ENCODE measurements at places on chromosomes 2 and 18. TPM values are rescaled to one million over a fixed set of nuclear protein-coding genes. Genes with fewer than 3 reads are reported as not detected.

The TWIST2 gene
- total RNA-seq: 15.9 TPM

The MARCHF4 gene
- 1.4 TPM for total RNA-seq

The SLC39A6 gene
- 48.2 TPM for total RNA-seq

The GNLY gene
- not detected for total RNA-seq

The TUBA3E gene
- total RNA-seq: not detected

The MDH1B gene
- total RNA-seq: 0.93 TPM

The BMP10 gene
- total RNA-seq: not detected

The ABCG5 gene
- total RNA-seq: not detected

The MYCN gene
- total RNA-seq: 0.08 TPM

The MTHFD2 gene
- 475 TPM for total RNA-seq

The KCNJ3 gene
- 0.04 TPM for total RNA-seq

The ACTR2 gene
- 46.2 TPM for total RNA-seq

The SKA1 gene
- total RNA-seq: 21.3 TPM

The LYPD6B gene
- total RNA-seq: not detected

The CENPA gene
- total RNA-seq: 27.1 TPM

The CRYGC gene
- total RNA-seq: not detected

The TLX2 gene
- total RNA-seq: 2.8 TPM

The UGT1A10 gene
- not detected for total RNA-seq

The LOXHD1 gene
- not detected for total RNA-seq

The PLCD4 gene
- 3.0 TPM for total RNA-seq

The ALK gene
- 0.34 TPM for total RNA-seq

The TMEM163 gene
- total RNA-seq: 0.42 TPM

The NLRC4 gene
- not detected for total RNA-seq

The CFC1 gene
- not detected for total RNA-seq

The TXNDC2 gene
- 0.08 TPM for total RNA-seq

The LGALSL gene
- total RNA-seq: 1.8 TPM

The ST6GAL2 gene
- total RNA-seq: not detected

The FAP gene
- not detected for total RNA-seq

The IL36G gene
- total RNA-seq: not detected

The ANKRD36C gene
- total RNA-seq: 22.7 TPM

The SULT1C4 gene
- total RNA-seq: not detected

The SP9 gene
- not detected for total RNA-seq

The C2orf80 gene
- not detected for total RNA-seq

The CCDC68 gene
- not detected for total RNA-seq

The AKAIN1 gene
- total RNA-seq: not detected

The BMPR2 gene
- 3.7 TPM for total RNA-seq

The SLC16A14 gene
- total RNA-seq: not detected

The CCDC121 gene
- total RNA-seq: 1.8 TPM

The TMEM17 gene
- 4.3 TPM for total RNA-seq

The KIAA2012 gene
- 0.08 TPM for total RNA-seq

The SERPINB5 gene
- total RNA-seq: 0.45 TPM

The IMP4 gene
- 173 TPM for total RNA-seq

The SERPINB13 gene
- total RNA-seq: not detected

The CDCA7 gene
- total RNA-seq: 33.2 TPM

The PROKR1 gene
- not detected for total RNA-seq

The PSMA8 gene
- total RNA-seq: not detected

The ALKAL2 gene
- not detected for total RNA-seq

The WDPCP gene
- total RNA-seq: 12.6 TPM

The KATNAL2 gene
- 1.5 TPM for total RNA-seq

The ANKRD62 gene
- not detected for total RNA-seq

The NEB gene
- 1.1 TPM for total RNA-seq

The C2orf66 gene
- total RNA-seq: 0.15 TPM

Measured in A375 (cell line).